ENCODE measurements at places on chromosomes 7 and 10.

DNA sequence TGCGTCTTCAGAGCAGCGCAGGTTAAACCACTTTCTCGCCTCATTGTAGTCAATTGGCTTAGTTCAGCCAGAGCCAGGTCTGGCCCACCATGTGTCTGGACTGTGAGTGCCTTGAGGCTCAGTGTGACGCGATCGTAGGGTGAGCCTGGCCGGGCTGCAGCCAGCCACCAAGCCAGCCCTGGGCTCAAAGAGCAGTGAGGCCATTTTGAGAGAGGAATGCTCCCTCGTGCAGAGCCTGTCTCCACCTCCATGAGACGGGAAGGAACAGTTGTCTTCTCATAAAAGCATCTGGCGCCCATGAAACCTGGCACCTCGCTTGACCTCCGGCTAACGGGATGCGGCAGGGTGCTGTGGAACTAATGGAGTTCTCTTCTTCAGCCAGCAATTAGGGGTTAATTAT is 34.5 kb downstream of the LHPP start:
- DNase-seq = no peak

DNA sequence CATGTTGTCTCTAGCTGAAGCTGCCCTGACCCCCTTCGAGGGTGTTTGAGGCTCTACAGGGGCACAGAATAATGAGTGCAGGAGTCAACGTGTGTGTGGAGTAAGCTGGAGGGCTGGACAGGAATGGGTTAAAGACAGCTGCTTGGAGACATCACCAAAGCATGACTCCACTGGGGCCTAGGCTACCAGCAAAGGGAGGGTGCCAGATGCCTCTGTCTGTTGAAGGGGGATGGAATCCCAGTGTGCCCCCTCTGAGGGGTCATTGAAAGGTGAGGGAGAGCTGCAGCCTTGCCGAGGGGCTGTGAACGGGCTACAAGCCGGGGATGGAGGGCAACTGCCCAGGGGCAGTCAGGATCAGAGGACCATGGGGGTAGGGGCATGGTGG is 51.7 kb upstream of the PODXL start:
- DNase-seq = no peak

- DNase-seq = no peak
These were observed 231.3 kb upstream of the GRB10 start for GRCh38 chr7:51013861-51014511.

DNA sequence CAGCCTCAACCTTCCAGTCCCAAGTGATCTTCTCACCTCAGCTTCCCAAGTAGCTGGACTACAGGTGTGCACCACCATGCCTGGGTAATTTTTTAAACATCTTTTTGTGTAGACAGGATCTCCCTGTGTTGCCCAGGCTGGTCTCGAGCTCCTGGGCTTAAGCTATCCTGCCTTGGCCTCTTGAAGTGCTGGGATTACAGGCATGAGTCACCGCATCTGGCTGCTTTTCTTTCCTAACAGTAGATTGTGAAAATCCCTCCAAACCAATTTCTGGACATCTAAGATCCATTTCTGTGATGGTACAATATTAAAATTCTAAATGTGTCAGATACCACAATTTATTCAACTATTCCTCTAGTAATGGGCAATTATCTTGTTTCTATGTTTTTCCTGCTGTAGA is 38.7 kb downstream of the RAB18 start:
- no peak for DNase-seq

DNA sequence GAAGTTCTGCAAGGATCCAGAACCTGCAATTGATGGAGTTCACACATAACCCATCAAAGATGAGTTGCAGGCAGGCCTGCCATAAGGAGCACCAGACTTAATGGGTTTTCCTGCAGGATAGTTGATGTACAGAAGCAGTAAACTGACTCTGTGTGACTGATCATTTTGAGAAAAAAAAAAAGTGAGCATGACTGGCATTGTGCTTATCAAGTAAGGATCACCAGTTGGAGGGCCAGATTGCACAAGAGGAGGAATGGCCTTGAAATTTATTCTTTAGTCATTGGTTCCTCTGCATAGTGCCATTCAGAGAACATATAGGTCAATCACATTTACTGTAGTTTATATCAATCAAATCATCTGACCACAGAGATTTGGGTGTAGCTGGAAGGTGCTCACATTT is 3.8 kb downstream of the CYP3A43 start:
- DNase-seq = peak; percentile 94

- no peak for DNase-seq
These were observed 1.9 kb downstream of the TSPAN33 start for GRCh38 chr7:129146237-129146979.

DNA sequence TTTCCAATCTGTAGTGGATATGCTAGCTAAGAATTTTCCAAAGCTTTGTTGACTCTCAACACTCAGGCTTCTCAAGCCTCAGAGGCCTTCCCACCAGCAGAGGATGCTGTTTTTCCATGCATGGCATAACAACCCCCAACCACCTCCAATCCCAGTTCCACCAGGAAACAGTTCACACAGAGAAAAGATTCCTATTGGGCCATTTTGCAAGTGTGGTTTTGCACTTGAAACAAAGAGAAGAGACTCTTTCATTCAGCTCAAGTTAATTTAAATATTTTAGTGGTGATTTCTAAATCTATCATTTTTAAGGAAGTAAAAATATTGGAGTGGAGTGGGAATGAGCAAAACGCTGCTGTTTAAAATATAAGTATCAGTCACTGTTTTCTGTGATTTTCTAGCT is 105.6 kb upstream of the COL1A2 start:
- DNase-seq = peak; percentile 89

DNA sequence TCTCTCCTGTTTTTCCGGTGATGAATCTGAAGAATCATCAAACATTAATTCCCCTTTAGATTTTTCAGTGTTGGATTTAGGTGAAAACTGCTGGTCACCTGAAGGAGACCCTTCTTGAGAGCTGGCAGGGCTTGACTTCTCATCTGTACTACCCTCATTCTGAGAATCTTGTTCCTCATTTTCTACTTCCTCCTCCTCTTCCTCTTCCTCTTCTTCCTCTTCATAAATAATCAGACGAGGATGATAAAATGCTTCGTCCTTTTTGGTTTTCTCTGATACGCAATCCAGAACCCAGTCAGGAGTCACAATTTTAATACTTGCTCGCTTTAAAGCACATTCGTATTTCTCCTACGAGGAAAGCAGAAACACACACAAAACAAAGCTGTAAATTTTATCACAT is 26.9 kb downstream of the PAXIP1 start:
- no peak for DNase-seq

DNA sequence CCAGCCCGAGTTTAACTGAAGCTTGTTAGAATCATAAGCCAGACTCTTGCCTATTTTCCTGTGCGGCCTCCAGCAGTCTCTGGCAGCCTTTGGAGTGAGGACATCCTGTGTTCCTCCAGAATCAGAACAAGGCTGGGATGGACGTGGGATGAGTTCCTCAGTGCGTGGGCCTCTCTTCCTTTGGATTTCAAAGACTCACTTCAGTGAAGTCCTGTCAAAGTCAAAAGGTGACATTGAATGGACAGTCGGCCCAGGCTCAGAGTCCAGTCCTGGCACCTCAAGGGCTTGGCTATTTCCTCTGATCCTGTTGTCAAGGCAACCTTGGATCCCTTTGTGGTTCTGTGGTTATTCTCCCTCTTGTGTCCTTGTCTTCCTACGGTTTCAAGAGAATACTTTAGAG is 21.4 kb upstream of the SMC3 start:
- DNase-seq = no peak

DNA sequence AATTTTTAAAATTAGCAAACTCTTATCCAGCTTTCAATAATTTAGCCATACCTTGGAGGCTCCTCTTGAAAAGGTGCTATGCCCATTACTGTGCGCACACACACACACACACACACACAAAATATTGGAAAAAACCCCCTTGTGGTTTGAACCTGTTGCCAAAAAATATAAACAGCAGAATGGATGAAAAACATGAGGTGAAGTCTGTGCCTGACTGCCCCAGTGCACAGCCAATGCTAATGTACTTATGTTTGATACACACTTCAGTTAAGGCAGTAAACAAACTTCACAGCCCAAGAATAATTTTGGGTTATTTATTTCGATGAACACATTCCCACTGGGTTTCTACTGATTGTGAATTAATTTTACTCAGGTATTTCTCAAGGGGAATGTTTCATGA is 113.2 kb upstream of the SEM1 start:
- DNase-seq = peak; percentile 54

- no peak for DNase-seq
These were observed 173.5 kb upstream of the SEMA3A start for GRCh38 chr7:84368122-84368521.

DNA sequence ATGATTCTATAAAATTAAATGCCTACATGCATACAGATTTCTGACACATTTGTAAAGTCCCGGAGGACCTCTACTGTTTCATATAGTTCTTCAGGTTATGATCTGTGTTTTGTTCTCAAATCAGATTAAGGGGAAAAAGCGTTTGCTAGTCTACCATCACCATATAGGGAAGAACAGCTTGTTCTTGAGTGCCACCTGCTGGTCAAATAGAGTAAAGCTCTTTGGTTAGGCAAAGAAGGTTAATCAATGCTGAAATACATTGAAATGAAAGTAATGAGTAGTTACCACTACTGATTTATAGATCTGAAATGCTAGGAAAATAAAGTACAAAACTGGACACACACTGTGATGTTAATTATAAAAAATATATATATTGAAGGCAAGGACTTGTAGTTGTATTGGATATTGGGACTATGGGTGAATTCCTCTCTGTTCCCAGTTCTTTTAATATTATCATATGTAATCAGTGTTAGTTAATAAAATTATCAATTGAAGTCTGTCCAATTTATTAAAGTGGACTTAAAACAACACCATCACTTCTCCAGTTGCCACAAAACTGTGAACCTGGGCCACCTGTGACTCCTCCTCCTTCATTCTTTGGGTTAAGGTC is 72.6 kb upstream of the PDLIM1 start:
- peak; percentile 91 for DNase-seq

DNA sequence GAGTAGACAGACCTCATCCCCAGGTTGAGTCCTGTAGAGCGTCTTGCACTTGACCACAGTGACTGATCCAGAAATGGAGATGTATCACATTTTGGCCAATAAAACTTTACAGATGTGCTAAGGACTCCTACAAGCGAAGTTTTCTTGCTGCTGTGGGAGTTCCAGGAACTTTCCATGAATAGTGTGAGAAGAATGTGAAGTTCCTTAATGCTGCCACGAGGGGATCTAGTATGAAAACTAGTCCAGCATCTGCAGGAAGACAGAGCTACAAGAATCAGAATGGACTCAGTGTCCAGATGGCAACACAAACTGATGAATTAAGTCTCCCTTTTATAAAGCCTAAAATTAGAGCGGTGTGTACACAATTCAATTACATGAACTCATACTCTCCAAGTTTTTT is 14.8 kb upstream of the LSM8 start:
- DNase-seq = peak; percentile 16

- DNase-seq = no peak
These were observed 97.0 kb downstream of the CTBP2 start for GRCh38 chr10:125063256-125063925.

GRCh38 chr10:4546500-4546899 is 279.5 kb upstream of the AKR1E2 start:
- no peak for DNase-seq

DNA sequence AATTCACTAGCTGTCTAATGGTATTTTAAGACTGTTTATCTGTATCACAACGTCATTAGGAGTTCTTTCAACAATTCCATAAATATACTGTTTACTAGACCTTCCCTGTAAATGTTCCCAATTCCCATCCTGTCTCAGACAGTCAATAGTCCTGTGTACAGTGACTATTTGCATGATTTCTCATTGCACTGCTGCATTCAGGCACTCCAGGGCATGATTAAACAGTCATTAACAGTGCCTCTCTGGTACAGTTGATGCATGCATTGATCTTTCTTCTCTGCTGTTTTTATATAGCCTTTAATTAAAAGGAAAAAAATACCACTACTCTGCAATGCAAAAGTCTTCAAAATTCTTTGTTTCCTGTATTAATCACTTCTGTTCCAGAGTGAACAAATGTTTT is 51.5 kb upstream of the MTURN start:
- no peak for DNase-seq

- no peak for DNase-seq
These were observed 100.0 kb downstream of the CLEC2L start for GRCh38 chr7:139623518-139623917.

DNA sequence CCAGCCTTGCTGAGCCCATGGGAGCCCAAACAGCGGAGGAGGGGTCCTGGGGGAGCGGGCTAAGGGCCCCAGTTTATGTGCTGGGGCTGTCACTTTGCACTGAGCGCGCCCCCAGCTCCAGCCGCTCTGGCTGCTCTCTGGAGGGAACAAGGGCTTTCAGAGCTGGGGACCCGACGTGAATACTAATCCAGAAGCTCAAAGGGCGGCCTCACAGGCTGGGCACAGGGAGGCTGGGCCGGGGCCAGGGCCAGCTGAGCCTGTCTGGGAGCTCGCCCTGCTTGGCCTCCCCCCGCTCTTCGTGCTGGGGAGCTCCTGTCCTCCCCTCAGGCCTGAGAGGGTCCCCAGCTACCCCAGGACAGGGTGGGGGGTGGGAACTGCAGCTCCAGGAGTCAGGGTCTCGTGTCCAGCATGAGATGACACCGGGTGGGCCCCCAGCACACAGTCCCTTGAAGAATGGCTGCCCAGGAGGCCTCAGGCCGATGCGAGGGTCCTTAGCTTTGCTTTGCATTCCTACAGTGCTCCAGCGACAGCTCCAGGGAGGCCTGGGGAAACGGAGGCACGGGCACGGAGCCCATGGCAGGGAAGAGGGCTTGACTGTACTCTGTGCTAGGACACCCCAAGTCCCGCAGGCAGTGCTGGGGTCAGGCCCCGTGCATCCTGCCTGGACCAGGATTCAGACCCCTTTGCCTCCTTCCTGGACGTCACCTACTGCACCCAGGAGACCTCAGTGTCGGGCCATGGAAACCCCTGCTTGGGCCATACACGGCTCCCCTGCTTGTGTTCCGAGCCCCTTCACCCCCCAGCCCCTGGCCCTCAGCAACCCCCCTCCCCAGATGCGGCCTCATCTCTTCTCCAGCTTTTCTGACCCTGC is 5.8 kb upstream of the AMZ1 start:
- no peak for DNase-seq

DNA sequence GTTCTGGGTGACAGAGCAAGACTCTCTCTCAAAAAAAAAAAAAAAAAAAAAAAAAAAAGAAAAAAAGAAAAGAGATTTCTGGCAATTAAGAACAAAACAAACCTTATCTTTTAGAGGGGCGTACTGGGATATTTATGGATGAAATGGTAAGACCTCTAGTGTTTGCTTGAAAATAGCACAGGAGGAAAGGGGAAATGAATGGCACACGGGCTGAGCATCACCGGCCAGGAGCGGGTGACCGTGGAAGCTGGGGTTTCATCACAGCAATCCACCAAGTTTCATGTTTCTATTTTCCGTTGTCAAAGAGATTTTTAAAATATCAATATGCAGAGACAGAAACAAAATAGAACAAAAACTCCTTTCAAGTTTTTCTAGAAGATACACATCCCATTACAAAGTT is 105.6 kb downstream of the SVIL start:
- DNase-seq = no peak

DNA sequence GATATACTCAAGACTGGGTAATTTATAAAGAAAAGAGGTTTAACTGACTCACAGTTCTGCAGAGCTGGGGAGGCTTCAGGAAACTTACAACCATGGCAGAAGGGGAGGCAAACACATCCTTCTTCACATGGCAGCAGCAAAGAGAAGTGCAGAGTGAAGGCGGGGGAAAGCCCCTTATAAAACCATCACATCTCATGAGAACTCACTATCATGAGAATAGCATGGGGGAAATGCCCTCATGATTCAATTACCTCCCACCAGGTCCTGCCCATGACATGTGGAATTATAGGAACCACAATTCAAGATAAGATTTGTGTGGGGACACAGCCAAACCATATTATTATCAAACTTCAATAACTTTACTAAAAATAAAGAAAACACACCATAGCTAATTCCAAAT is 30.4 kb upstream of the JAZF1 start:
- no peak for DNase-seq

All from OCI-M1 (cell line).